ENCODE measurements at places on chromosomes 1 and 21.

DNA sequence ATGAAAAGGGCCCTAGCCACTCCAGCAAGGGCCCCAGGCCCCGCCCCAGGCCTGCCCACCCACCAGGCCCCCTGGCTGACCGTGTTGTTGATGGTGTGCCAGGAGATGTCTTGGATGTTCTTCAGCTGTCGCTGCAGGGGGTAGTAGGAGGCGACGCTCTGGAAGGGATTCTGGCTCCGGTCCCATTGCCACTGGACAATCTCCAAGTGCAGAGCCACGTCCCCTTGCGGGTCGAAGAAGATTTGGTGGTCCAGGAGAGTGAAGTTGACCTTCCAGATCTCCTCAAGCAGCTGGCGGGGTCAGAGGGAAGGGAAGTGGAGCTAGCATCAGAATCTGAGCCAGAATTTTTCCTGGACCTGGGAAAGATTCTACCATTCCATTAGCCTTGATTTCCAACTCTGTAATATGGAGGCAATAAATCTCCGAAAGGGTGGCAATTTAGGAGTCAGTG, 10.2 kb downstream of the TAS1R2 start:
- no peak for DNase-seq

GRCh38 chr1:61641578-61642336, 83.2 kb downstream of the TM2D1 start:
- no peak for DNase-seq

GRCh38 chr1:53470155-53470554, 11.0 kb downstream of the DMRTB1 start:
- DNase-seq, result no peak

GRCh38 chr1:167166690-167167075, 54.0 kb upstream of the POU2F1 start:
- DNase-seq, result no peak

- DNase-seq, result no peak
Measured at GRCh38 chr21:15947677-15948076, 217.9 kb downstream of the USP25 start.

- DNase-seq, result no peak
Measured at GRCh38 chr1:107877745-107878144, 87.2 kb downstream of the VAV3 start.

- DNase-seq, result no peak
Measured at GRCh38 chr1:145918992-145919939, 749 bp upstream of the PEX11B start.

GRCh38 chr1:179814546-179814838, 63.1 kb downstream of the TOR1AIP2 start:
- DNase-seq, result no peak

DNA sequence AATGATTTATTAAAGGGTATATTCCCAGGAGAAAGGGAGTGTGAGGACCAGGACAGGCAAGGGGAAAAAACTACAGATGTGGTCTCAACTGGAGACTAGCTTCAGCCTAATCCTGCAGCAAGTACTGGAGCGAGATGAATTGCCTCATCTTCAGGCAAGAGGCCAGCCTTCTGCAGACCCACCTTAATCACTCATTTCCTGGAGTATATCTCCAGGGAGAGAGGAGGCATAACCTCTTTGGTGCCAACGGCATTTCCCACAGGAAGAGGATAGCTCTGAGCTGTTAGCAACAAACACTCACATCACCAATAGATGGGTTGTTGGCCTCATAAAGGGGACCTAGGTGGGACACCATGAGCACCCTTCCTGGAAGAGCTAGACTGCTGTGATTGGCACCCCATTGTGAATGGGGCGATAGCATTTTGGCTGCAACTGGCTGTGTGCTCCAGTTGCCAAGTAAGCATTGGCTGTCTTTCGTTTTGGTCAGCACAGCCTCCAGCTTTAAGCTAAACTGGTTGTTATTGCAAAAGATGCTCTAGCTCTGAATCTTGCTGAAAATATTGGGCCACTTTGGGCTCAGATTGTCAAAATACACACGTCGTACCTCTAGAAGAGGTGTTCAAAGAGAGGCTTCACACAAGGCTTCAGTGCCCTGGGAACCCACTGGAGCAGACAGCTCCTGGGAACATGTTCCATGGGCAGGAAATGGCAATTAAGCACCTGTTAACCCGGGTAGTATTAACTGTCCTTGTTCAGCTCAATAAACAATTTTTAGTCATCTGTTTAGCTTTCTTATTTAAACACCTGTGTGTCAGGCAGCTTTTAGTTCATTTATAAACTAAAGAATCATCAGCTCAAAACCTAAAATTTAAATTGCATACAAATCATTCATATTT, 314.8 kb upstream of the C1orf87 start:
- DNase-seq, result peak; percentile 40

Measured in NCI-H1436 (cell line).